ENCODE measurements at places on chromosomes 12 and 14.

DNA sequence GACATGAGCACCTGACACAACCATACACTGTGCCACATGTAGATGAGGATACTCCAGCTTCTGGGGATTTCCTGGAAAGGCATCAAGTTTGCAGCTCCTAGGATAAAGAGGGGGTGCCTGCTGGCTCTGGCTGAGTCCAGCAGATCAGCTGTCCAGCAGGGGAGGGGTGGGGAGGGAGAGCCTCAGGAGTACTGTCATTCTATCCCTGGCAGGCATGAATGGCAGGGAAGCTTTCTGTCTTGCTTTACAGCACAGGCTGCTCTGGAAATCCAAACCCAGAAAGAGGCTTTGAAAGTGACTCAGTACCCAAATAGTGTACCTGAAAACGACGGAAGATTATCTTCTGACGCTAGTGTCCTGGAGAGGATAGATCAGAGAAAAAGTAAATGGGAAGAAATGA is 32.2 kb downstream of the SLC8A3 start:
- no peak for DNase-seq

- DNase-seq, result no peak
Observed at GRCh38 chr14:53955671-53956426, 776 bp downstream of the BMP4 start.

GRCh38 chr12:66744956-66745383 is 66.1 kb upstream of the GRIP1 start:
- DNase-seq, result no peak

- no peak for DNase-seq
Observed at GRCh38 chr12:21800011-21800410, 25.5 kb upstream of the KCNJ8 start.

DNA sequence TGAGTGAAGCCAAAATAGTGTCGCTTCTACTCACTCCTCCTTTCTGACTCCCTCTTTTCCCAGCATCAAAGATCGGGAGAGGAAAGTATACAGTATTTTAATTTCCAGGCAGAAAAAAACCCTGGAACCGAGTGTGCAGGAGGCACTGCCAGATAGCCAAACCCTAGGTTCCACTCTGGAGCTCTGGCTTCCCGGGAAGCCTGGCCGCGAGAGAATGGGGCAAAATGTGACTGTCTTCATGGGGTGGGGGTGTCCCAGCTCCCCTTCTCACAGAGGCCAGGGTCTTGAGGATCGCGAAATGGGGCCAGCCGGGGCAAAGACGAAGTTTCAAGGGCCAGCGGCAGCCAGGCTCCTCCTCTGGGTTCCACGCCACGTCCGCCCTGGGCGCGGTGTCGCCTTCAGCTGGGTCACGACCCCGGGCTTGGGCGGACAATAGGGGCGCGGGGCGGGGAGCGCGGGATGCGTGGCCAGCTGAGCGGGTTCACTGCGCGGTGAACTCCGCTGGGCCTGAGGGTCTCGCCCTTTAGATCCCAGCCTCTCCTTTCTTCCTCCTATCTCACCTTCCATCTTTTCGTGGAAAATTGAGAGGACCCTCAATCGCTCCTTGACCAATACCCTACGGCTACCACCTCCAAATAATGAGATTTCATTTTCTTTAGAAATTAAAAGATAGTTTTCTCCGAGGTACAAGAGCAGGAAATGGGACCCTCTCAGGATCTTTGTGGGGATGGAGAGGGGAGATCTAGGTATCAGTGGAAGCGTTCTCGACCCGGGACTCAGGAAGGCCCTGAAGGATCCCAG is 6.7 kb downstream of the HOXC4 start:
- DNase-seq, result no peak

DNA sequence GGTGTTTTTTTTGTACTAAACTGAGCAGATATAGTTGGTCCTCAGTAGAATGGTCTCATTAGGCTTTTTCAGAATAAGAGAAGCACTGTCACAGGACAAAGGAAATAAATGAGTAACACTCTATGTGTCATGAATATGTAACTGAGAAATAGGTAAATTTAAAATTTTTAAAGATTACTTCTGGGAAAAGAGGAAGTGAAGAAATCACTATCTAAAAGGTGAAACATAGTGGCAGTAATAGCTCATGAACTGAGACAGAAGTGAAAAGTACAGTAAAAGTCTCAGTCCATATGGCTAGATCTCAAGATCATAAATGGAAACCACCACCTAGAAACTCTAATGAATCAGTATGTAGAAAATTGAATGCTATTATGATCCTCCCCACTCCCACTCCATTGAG is 89.3 kb upstream of the TTC7B start:
- DNase-seq, result no peak

DNA sequence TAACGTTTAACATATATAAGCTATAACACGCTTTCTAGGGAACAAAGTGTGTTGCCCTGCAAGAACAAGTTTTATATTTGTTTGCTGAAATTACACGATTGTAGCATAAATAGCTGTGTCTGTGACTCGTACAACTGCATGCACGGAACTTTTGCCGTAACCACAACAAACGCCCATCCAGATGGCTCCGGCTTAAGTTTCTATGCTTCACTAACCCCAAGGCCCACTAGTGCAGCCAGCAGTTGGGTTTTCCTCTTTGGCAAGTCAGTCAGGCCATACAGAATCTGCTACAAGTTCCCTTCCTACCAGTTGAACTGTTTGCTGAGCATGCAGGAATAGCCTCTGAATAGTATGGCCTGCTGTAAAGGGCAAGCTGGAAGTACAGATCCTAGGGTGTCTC is 12.1 kb downstream of the CSRP2 start:
- no peak for DNase-seq

DNA sequence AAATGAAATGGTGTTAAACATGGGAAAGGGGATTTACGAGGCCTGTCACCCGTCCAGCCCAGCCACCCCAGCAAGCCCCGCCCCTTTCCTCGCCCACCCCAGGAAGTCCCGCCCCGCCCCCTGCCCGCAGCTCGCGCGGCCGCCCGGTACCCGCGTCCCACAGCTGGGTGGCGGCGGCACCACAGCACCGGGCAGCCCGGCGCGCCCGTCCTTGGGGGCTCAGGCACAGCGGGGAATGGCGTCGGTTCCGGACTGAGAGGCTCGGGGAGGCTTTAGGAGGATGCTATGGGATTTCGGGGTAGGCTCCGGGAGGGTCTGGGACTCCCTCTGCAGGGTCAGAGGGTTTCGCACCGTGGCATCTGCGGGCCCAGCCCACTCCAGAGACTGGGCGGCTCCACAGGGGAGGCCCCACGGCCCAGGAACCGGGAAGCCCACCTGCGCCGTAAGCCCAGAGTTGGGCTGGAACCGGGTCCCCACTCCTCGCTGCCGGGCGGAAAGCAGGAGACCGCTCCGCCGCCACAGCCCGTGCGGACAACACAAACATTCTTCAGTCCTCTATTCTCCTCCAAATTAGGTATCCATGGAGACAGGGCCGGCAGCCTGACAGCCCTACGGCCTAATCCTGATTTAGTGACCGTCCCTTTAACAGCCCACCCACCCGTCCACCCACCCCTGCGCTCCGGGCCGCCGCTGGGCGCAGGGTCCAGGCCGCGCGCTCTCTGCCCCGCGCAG is 1.4 kb downstream of the FIGNL2 start:
- no peak for DNase-seq

DNA sequence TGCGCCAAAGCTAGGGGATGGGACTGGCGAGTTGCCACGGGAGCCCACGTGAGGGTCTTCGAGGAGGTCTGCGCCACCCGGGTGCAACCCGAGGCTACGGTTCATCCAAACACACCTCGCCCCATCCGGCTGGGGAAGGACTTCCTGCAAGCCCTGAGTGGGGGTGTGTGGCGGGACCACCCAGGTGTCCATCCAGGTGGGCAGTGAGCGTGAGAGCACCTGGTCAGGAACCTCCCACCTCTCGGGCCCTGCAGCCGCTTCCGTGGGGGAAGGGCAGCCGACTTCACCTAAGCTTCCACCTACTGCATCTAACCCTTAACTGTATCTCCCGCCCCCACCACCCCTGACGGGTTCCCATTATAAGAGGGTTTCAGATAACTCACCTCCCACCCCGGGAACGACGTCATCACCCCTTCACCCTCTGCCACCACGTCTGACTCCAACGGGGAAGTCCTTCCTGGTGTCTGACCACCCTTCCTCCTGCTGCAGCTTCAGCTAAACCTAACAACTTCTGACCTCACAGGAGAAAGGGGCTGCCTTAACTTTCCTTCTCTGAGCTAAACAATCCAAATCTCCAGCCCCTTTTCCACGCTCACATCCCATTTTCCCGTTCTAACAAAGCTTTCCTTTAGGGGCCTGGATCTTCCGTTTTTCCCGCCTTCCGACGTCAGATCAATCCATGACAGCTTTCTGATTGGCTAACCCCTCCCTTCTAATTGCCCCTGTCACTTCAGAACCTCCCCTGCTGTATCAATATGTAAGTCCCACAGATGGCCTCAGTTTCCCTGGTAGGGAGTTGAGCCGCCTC is 27.4 kb upstream of the SMUG1 start:
- DNase-seq, result peak; percentile 31

DNA sequence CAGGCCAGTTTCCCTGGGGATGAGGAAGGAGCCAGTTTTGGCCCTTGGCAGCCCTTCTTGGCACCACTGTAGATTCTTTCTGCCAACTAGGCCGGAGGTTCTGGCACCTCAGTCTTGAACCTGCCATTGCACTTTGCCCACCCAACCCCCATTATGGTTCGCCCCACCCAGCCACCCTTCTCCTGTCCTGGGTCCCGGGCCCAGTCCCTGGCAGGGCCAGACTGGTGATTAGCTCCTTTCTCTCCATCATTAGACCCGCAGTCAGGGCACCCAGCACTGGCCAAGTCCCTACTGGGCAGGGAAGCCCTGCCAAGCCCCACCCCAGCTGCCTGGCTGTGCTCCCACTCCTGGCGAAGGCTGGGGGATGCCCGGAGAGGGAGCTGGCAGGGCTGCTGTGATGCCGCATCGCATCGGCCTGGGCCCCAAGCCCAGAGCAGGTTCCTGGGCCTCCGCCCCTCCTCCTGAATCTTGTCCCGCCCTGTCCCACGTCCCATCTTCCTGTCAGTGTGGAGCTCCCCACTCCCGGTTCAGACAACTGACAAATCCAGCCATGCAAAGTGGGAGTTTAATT is 9.8 kb downstream of the FAM222A start:
- DNase-seq, result no peak

DNA sequence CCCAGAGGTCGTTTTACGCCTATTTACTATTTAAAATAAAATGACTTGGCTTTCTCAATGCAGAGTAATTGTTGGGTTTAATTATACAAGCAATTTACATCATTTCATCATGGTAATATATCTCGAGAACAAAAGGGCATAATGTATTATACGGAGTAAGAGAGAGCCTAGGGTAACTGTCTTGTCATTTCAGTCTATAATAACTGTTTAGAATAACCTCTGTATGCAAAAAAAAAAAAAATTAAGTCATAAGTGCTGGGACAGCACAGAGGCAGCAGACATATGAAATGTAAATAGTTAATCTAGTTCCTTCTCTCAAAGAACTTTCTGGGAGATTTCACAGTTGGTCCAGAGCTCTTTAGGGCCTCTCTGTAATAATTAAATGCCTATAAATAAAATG is 284.9 kb downstream of the TMTC2 start:
- no peak for DNase-seq

GRCh38 chr12:31970199-31970598 is 11.0 kb downstream of the RESF1 start:
- DNase-seq, result no peak

GRCh38 chr12:122080149-122081082 is 1.9 kb downstream of the MLXIP start:
- no peak for DNase-seq

DNA sequence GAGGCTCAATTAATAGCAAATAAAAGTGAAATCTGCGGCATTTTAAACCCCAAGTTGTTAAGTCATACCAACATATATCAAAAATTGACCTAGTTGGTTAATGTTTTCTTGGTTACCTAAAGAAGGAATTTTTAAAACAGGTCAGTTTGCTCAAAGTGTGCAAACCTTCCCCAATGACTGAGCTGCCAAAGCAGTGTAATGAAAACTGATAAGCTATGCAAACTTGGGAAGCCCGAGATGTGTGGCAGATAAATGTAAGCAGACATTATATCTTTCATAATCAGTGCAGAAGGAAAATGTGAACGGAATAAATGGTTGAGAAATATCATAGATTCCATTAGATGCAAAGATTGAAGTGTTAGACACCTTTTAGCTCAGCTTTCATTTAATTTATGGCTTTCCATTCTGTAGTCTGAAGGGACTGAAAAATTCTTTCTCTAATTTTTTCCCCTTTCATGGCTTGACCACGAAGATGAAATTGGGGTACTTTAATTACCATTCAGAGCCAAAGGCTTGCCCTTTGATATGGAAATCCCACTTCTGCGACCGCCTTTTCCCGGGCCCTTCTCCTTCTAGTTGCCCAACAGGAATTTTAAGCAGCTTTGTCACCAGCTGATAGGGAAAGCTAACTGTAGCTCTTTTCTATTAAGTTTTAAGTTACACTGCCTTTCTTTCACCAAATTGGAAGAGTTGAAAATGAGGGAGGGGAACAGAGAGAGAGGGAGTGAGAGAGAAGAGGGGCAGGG is 306.6 kb upstream of the SOX5 start:
- no peak for DNase-seq

- DNase-seq, result no peak
Observed at GRCh38 chr12:108722992-108723766, 8.1 kb downstream of the CORO1C start.

DNA sequence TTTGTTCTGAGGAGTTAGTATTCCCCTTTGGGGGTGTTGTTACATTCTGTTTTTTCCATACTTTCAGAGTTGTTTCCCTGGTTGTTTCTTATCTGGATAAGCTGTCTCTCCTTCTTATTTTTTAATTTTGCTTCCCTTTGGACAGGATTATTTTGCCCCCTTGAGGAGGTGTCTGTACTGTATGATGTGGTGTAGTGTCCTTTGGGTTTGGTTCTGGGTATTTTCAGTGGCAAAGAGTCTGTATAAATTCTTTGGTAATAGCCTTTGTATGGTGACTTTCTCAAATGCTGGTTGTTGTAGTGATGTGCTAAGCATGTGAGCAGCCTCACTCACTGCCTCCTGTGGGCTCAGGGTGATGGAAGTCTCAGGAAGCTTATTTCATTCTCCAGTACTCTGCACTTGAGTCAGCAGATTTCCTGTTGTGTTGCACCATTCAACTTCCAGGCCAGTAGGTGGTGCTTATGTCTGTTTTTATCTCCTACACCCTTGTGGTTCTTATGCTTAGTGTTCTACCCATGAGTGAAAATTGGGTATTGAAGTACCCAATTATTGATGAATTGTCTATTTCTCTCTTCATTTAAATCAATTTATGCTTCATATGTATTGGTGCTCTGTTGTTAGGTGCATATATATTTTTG is 103.3 kb upstream of the PMCH start:
- no peak for DNase-seq

- no peak for DNase-seq
Observed at GRCh38 chr14:23600806-23601205, 22.2 kb upstream of the JPH4 start.

DNA sequence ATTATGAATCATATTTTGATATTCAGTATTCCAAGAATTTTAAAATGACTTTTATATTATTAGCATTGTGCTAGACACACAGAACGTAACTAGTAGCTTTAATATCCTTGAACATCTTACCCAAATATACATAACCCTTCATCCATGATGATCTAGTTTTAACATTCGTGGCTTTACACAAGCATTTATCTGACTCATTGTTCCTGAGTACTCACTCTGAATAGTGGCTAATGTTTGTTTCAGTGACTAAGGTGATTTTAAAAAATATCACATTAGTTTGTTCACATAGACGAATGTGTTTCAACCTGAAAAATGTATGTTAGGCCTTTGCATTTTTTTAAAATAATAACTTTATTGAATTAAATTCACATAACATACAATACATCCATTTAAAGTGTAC is 80.0 kb upstream of the PTPRQ start:
- DNase-seq, result no peak

Measured in effector CD4-positive, alpha-beta T cell (primary cell).